ENCODE measurements at places on chromosomes 5 and 9.

DNA sequence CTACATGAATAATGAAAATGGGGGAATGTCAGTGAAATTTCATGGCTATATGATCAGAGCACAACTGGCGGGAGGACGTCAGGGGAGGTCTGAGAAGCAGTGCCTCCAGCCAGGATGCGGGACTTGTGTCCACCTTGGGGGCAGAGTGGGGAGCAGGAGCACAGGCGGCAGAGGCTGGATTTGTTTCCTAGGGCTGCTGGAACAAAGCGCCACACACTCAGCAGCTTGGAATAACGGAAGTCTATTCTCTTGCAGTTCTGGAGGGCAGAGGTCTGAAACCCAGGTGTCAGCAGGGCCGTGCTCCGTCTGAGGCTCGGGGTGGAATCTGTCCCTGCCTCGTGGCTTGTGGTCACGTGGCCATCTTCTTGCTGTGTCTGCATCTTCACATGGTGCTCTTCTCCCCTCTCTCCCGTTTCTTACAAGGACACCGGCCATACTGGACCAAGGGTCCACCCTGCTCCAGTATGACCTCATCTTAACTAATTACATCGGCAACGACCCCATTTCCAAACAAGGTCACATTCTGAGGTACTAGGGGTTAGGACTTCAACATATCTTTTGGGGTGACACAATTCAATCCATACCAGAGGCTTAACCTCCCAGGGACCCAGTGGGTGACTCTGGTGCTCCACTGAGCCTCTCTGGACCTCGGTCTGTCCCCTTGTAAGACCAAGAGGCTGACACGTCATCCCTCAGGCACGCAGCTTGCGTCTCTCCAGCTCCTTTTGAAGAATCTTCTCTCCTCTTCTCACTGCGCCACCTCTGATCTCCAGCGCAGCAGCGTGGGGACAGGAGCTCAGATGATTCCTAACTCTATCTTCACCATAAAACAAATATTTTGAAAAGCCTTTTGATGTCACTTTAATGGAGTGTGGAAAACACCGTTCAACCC lies 202.5 kb downstream of the CDK5RAP2 start:
- DNase-seq, result no peak

DNA sequence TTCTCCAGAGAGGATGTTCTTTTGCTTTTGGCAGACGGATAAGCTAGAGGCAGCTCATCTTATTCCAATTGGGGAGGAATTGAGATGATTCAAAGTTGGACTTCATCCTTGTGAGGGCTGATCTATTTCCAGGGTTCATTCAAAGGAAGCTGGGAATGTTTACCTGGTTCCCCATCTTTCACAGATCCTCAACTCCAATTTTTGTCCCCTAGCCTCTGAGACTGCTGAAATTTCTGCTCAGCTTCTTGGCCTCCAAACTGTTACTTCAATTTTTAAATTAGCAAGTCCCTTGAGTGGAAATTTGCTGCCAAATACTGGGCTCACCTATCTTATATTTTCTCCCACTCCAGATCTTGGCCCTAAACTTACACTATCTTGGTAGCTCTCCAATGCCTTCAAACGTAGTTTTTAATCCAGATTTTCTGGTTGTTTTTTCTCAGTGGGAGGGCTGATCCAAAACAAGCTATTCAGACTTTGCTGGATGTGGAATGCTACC lies 93.9 kb upstream of the NEK6 start:
- no peak for DNase-seq

- no peak for DNase-seq
Observed at GRCh38 chr5:14342306-14342705, 199.2 kb downstream of the TRIO start.

GRCh38 chr9:116589392-116590354 lies 97.4 kb upstream of the TRIM32 start:
- DNase-seq, result peak; percentile 71

GRCh38 chr5:5687113-5687512 lies 264.6 kb downstream of the ICE1 start:
- DNase-seq, result no peak

DNA sequence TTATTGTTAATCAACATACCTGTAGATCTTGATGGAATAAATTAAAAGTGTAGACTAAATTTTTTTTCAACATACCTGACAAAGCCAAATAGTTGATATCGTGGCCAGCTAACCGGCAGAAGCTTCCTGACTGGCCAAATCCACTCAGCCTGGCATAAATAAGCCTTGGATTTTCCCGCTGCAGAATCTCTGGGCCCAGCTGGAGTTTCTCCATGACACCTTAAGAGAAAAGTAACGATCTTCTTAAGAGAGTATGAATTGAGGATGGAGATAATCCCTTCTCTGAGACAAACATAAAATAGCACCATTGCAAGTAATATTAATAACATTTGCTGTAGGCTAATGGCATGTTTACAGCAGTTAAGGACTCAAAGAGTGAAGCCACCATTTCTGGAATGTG lies 2.2 kb downstream of the AMACR start:
- no peak for DNase-seq

DNA sequence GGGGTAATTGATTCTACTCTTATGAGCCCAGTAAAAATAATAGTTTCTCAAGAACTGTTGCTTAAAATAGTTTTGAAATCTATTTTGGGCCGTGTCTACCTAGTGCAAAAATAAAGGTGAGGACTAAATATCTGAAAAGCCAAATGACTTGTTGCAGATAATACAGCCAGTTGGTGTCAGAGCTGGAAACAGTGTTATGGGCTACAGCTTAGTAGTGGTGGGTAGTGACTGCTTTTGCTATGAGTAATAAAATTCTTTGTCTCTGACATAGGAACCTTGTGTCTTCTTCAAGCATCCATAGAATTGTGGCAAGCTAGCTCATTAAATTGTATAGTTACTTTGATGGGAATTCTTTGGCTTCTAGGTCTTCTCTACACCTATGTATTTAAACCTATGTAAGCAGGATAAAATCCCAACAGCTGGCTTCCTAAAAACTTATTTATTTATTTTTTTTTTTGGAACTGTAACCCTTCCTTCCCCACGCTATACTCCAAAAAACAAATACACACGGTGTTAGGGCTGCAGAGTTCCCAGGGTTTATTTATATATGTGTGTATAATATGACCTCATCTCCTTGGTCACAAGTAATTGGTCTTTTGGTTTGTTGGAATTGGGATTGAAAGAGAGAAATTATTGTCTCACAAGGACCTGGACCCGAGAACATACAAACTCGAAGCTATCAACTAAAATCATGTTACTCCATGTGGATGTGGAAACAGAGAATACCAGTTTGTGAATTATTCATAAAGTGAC lies 138.0 kb downstream of the NUDT12 start:
- no peak for DNase-seq

- DNase-seq, result no peak
Observed at GRCh38 chr5:34923694-34924461, 5.5 kb upstream of the DNAJC21 start.

DNA sequence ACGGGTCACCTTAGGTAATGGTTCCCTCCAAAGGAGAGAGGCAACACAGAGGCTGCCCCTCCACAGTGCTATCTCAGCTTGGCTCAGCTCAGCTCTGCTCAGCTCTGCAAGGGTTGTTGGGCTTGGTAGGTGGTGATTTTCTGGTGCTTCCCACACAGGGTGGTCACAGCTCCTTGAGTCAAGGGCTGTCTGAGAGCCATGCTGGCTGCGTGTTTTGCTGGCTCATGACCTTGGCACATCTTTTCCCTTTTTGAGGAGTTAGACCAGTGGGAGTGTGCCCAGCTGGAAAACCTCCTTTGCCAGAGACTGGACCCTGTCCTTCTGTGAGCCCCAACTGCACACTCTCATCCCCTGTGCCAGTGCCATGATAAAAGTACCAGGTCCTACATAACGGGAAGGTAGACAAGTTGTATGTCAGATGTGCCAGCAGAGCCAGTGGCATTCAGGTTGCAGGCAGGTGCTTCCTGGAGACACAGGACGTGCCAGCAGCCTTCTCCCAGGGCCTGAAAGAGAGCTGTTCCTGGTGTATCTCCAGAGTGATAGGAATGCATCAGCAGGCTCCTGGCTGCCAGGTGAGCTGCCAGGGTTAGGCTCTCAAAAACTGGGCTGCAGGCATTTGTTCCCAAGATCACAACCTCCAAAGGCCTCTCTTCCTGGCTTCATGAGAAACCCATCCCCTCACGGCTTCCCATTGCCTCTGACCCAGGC lies 118.6 kb upstream of the CXCL14 start:
- DNase-seq, result no peak

DNA sequence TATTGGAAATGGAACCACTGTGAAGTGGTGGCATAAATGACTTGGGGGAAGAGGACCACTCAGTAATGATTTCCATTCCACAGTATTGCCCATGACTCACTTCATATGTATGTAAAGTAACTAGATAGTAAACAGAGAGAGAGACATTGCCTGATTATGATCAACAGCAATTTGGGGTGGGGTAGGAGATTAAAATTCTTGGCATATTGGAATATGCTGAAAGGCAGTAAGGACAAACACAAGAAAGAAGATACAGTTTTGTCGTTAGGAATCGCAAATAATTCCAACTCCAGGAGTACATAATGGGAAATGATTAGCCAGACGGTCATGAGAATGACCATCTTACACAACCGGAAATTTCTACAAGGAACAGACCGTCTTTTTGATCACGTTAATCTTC lies 1.5 kb upstream of the HMGCS1 start:
- no peak for DNase-seq

- no peak for DNase-seq
Observed at GRCh38 chr9:21607576-21607975, 125.5 kb upstream of the IFNE start.

DNA sequence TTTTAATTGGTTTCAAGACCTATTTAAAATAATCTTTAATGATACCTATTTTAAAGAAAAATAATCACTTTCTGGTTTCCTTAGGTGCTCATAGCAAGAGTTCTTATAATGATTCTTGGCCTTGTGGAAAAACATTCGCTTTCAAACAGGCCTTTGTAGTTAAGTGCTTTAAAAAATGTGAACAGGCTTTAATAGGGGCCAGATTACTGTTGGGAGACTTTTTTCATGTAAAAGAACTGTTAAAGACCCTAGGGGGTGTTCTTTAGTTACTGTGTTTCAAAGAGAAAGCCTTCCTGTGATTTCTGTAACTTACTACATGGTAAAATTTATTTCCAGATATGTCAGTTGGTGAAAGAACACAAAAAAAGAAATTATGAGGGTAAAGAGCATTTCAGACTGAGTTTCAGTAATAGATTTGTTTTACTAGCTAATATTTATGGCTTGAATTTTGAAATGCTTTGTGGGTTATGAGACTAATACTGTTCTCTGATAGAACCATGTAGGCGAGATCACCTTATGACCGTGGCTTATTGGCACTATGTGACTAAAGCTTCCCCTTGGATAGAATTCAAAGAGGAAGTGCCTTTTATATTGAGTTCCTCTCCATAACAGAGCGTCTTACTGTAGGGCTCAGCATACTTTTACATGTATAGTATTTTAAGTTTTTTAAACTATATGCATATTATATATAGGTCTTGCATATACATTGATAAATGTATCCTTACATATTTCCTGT lies 70.7 kb downstream of the CSNK1G3 start:
- no peak for DNase-seq

GRCh38 chr5:23675456-23675855 lies 168.0 kb downstream of the PRDM9 start:
- no peak for DNase-seq

DNA sequence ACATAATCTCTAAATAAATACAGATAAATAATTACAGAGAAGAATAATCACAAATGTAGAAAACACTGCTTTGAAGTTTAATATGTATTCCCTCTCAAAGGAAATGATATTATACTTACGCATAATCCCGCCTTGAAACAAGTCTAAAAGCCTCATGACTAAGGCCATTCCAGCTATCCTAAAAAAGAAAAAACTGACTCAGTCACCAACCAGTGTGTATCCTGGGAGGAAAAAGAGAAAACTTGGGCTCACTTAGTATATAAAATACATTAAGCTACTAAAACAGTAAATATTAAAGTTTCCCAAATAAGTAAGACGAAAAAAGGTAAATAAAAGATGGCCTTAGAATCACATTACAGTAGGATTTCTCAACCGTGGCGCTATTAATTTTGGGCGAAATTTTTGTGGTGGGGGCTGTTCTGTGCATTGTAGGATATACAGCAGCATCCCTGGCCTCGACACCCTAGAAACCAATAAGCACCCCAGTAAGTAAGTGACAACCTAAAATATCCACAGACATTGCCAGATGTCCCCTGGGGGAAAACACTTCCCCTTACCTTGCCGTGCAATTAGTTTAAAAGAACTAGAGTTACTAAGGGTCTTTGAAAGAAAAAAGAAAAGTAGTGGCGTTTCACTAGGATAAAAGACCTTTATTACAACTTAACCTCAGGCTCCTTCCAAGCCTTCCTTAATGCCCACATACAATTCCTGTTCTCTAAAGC lies 1.1 kb downstream of the HSPA9 start:
- DNase-seq, result no peak

GRCh38 chr9:114938687-114939575 lies 8.5 kb upstream of the TNFSF8 start:
- no peak for DNase-seq

DNA sequence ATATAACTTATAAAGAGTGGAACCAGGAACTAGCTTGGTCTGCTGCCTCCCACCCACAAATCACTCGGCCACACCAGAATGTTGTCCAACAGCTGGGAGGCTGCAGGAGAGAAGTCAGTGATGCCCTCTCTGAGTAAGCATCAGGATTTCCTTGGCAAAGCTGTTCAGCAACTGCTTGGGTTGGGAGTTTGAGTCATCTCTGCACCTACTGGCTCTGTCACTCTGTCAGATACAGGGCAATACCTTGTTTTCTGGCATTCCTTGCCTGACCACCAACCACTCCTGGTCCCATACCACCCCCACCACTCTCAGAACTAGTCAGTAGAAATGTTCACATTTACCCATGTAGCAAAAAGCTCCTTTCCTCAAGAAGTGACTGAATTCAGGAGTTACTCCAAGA lies 36.8 kb upstream of the GCNT4 start:
- no peak for DNase-seq

- DNase-seq, result no peak
Observed at GRCh38 chr5:5739490-5739945, 317.0 kb downstream of the ICE1 start.

DNA sequence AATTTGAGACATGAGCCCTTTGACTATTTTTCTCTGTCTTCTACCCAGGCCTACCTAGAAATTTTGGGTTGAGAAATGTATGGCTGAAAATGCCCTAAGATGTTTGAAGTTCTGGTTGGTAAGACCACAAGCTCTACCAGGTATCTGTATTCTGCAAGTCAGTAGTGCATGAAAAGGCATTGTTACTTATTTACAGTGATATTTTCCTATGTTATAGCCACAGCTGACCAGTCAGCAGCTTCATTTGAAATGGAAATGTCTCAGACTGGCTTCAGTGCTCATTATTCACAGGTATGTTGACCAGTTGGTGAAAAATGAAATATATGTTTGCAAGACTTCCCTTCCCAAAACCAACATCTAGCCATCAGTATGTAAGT lies 91.9 kb upstream of the ITGA2 start:
- DNase-seq, result no peak
